ENCODE measurements at places on chromosomes 3 and 15.

DNA sequence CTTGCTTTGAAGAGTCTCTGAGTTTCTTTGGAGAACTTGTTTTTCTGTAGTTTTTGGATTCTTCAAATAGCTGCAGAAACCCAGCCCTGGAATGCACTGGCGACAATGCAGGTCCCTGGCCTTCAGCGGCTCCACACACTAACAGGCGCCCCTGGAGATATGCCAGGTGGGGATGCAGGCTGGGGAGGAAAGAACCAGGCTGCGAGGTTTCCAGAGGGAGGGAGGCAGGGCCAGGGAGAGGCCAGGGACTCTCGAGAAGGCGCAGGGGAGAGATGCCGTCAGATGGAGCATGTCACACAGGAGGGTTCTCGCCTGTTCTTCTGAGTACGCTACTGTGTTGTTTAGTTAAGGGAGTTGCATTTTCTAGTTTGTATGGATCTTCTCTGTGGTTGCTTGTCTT is 283.1 kb downstream of the GABRG3 start:
- no peak for DNase-seq

DNA sequence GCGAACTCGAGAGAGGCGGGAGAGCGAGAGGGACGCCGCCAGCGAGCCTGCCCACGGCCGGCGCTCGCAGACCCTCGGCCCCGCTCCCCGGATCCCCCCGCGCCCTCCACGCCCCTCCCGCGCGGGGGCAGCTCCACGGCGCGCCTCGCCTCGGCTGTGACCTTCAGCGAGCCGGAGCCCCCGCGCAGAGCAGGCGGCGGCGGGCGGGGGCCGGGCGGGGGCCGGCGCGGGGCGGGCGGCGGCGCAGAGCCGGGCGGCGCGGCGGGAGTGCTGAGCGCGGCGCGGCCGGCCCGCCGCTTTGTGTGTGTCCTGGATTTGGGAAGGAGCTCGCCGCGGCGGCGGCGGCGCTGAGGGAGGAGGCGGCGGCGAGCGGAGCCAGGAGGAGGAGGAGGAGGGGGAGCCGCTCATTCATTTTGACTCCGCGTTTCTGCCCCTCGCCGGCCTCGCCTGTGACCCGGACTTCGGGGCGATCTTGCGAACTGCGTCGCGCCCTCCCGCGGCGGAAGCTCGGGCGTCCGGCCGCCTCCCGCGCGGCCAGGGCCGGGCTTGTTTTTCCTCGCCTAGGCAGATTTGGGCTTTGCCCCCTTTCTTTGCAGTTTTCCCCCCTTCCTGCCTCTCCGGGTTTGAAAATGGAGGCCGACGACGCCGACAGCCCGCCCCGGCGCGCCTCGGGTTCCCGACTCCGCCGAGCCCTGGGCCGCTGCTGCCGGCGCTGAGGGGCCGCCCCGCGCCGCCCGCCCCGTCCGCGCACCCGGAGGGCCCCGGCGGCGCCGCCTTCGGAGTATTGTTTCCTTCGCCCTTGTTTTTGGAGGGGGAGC is 524 bp downstream of the IGF1R start:
- DNase-seq = peak; percentile 51

- peak; percentile 52 for DNase-seq
Observed at GRCh38 chr3:138434276-138434874, at the start of gene ESYT3. ESYT3 (plus strand) TSS chr3:138434616; CDS start chr3:138434799, 183 bp downstream.

DNA sequence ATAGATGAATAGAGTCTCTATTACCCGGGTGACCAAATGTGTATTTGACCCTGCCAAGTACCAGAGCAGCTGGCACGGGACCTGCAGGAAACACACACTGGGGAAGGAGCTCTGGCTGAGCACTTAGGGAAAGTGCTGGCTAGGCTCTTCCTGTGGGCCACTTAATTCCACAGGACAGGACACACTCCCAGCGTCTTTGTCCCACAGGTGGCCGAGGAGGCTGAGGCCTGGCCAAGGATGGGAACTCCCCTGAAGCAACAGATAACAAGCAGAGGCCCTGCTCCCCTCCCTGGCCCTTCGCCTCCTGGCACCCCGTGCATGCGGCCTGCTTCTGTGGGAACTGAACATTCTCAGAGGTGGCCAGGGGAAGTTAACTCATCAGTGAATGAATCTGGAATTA is 180.8 kb downstream of the ATP10A start:
- DNase-seq = no peak

DNA sequence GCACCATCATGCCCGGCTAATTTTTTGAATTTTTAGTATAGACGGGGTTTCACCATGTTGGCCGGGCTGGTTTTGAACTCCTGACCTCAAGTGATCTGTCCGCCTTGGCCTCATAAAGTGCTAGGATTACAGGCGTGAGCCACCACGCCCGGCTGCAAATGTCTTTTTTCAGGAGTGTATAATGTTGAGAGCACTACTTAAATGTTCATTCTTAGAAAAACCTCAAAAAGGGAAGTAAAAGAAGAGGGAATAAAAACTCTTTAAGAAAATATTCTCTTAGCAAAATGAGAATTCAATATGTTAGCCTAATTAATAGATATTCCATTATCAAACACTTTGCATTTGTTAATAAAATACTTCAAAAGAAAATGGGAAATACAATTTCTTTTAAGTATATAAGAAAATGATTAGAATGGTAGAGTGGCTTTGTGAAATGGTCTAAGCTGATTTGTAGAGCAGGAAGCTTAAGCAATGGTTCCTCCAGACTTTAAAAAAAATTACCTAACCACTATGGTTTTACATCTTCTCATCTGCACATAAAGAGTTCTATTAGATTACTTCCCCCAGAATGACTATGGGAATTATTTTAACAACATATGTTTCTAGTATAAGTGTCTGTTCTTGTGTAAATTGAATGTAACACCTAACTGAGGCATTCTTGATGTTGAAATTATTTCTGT is 226.7 kb upstream of the ALCAM start:
- no peak for DNase-seq

DNA sequence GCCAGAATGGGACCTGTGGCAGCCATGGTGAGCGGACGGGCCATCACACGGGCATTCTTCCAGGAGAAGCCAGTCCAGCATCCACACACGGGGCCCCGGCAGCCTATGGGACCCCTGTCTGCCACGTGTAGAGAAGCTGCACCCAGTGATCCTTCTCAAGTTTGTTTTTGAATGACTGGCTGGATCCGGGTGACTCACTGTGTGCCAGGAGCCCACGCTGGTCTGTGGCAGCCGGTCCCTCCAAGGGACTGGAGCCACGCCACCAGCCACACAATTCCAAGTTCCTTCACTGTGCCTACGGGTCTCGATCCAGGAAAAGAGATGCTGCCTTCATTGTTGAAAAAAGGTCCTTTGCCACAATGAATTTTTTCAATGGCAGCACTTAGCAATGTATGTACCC is 58.1 kb downstream of the ATP10A start:
- no peak for DNase-seq

- DNase-seq = no peak
Observed at GRCh38 chr15:45386974-45387373, 8.6 kb upstream of the GATM start.

DNA sequence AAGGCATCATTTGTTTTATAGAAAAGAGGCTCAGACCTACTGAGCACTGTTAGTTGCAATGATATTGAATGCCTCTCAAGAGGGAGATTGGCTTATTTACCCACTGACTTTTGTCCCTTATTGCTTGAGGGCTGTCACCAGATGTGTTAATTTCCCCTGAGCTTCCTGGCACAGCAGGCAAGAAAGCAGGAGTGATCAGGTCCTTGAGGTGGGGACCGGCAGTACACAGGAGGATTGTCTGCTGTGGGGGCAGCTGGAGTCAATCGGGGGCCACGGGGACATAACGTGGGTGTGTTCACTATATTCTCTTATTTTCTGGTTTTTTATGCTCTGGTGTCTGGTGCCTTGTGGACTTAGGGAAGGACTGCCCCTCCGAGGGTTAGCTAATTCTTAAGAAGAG is 44.6 kb downstream of the GASK1A start:
- no peak for DNase-seq
